Activated T-helper 2 cell treated with anti-CD3 and anti-CD28 coated beads, Interferon-gamma antibody, Interleukin-2, Interleukin-4, amounts not matched to agents 10 μg/mL and 5 μg/mL and 100 μg/mL, durations not matched to agents 14 hours and 24 hours and 36 hours (primary cell): ENCODE measurements at places on chromosomes 6 and 20. TPM values are rescaled to one million over a fixed set of nuclear protein-coding genes. Genes with fewer than 3 reads are reported as not detected.

VIP gene
- not detected in 2 replicates for total RNA-seq

SIRPG gene
- 25.1 and 28.7 TPM in 2 replicates for total RNA-seq

OVOL2 gene
- total RNA-seq = not detected in 2 replicates

DNAAF9 gene
- 2.0 and 2.3 TPM in 2 replicates for total RNA-seq

OR2B6 gene
- not detected in 2 replicates for total RNA-seq

RALY gene
- total RNA-seq = 149 and 153 TPM in 2 replicates

NKX2-2 gene
- not detected in 2 replicates for total RNA-seq

MUC21 gene
- total RNA-seq = not detected in 2 replicates

RAET1L gene
- total RNA-seq = not detected in 2 replicates

HDGFL1 gene
- not detected in 2 replicates for total RNA-seq

AIF1 gene
- total RNA-seq = 71.8 and 78.2 TPM in 2 replicates

MOG gene
- not detected in 2 replicates for total RNA-seq

POM121L2 gene
- not detected in 2 replicates for total RNA-seq

SLC17A2 gene
- 0.41 and 0.55 TPM in 2 replicates for total RNA-seq

SDCBP2 gene
- 3.2 and 4.1 TPM in 2 replicates for total RNA-seq

ADAM33 gene
- not detected in 2 replicates for total RNA-seq
